ENCODE measurements at places on chromosomes 4 and X.
A peak's percentile ranks its signal among the peaks of the same experiment; 100 is the strongest.

GRCh38 chrX:7925867-7926472 lies 1.2 kb downstream of the PNPLA4 start:
- peak; percentile 70 for DNase-seq

DNA sequence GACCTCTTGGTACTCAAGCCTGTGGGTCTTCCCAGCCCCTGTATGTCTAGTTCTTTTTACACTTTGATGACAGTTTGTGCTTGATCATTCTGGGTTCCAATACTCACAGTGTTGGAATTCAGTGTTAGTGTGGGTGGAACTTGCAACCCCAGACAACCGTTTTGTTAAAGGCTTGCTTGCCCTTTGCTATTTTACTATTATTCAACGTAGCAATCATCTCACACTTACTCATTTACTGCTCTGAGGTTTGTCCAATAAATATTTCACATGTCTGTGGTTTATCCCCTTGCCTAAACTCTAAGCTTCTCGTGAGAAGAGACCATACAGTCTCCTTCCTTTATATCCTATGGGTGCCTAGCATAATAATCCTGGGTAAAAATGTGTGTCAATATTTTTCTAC lies 15.3 kb downstream of the CCNG2 start:
- no peak for DNase-seq

DNA sequence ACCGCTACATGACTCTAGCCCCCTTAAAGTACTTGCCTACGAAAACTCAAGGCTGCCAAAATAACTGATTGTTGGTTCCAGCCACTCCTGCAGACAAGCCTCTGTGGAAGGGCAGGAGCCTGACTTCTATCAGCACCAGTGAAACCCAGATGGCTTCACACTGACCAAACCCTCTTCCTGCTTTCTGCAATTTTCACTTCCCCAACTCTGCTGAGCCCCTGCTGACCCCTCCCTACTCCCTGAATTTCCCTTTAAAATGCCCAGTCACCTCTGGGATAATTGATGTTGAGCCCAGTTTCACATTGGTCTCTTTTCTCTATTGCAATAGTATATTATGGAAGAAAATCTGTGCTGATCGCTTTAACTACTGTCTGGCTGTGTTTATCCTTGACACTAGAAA lies 61.6 kb upstream of the STS start:
- DNase-seq: no peak

GRCh38 chr4:120691536-120691935 lies 231.0 kb downstream of the PRDM5 start:
- no peak for DNase-seq

GRCh38 chr4:151678048-151678872 lies 82.5 kb downstream of the GATB start:
- no peak for DNase-seq

- no peak for DNase-seq
Measured at GRCh38 chr4:181259081-181259709, 984.0 kb upstream of the TENM3 start.

DNA sequence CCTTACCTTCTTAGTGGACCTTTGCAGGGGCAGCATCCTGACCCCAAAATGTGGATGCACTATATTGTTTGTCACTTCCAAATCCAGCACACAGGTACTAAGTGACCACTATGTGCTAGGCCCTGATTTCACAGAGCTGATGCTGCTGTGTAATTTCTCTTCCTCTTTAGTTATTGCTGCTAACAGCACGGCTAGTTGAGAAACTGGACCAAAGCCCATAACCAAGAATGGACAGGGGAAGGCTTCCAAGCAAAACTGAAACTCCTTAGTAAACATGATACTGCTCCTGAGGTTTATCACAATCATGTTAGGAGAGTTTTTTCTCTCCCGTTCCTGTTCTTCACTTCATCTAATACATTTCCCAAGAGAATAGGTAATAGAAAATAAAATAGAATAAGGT lies 172.9 kb upstream of the TTC29 start:
- no peak for DNase-seq

GRCh38 chr4:74319470-74319869 lies 11.2 kb downstream of the EPGN start:
- DNase-seq: no peak

DNA sequence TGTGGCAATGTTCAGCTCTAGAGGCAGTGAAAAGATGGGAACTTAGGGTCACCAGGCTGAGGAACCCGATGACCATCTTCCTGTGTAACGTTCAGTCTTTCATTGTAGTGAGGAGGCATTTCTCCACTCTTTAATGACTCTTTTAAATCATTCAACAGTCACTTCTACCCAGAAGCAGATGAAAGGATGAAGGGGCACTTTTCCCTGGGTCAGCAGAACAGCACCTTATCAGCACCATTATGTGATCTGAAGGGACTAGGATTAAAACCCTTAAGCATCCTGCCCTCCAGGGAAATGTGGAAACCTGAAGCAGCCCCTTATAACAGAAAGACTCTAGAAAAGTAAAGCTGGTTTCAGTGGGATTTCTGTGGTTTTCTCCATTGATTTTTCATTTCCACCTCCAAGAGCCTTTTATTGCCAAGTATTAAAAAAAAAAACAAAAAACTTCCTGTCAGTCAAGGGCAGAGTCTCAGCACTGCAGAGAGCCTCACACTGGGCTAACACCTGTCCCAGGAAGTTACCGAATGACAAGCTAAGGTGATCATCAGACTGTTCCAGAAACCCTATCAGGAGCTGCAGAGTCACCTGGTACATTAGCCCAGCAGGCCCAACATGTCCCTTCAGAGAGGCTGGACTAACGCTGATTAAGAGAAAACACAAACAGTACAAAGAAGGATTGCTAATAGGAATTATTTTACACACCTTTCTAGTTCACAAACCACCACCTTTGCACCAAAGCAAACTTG lies 185.9 kb downstream of the SHROOM3 start:
- no peak for DNase-seq

- no peak for DNase-seq
Measured at GRCh38 chr4:47690611-47691010, 147.3 kb downstream of the CORIN start.

- DNase-seq: no peak
Measured at GRCh38 chr4:102227388-102227787, 117.9 kb downstream of the SLC39A8 start.

GRCh38 chrX:123731258-123731986 lies 1.4 kb downstream of the THOC2 start:
- DNase-seq: peak; percentile 2

GRCh38 chr4:21628116-21628670 lies 320.4 kb downstream of the KCNIP4 start:
- DNase-seq: no peak

- DNase-seq: no peak
Measured at GRCh38 chr4:65617416-65617815, 52.9 kb downstream of the EPHA5 start.

- no peak for DNase-seq
Measured at GRCh38 chr4:104494185-104494584, 509 bp downstream of the CXXC4 start.

DNA sequence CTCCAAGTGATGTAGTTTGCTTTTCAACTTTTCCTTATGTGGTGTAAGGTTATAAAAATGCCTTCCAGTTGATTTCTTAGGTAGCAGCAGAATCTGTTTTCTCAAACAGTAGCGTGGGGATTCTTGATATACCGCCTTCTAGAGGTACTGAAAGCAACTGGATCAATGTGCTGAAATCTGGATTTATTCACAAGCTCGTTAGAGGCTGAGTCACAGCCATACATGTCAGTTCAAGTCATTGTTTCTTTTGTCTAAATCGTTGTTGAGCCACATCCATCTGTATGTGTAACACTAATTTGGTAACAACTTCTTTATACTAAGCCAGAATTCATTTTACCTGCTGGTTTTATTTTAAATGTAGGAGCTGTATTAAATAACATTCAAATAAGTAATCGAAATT lies 200.0 kb upstream of the MAD2L1 start:
- DNase-seq: no peak

DNA sequence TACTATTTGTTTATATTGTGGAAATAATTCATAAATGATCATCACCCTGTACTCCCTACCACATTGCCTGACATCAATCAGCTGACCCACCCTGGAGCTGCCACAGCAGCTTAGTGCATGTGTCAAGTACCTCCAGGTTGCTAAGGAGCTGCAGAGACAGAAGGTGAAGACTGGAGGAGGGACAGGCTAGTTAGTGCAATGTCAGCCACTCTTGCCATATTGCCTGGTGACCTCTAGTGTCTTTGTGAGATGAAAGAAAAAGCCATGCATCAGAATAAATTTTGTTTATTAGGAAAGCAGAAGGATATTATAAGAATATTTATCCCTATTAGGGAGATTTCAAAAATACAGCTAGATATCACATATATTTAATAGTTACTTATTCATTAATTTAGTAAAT lies 243.9 kb upstream of the FAT4 start:
- DNase-seq: no peak

- no peak for DNase-seq
Measured at GRCh38 chr4:60944060-60944459, 256.1 kb upstream of the ADGRL3 start.

GRCh38 chr4:55330241-55330640 lies 15.8 kb upstream of the SRD5A3 start:
- no peak for DNase-seq

- peak; percentile 12 for DNase-seq
Measured at GRCh38 chr4:3871181-3871852, 105.1 kb downstream of the ADRA2C start.

DNA sequence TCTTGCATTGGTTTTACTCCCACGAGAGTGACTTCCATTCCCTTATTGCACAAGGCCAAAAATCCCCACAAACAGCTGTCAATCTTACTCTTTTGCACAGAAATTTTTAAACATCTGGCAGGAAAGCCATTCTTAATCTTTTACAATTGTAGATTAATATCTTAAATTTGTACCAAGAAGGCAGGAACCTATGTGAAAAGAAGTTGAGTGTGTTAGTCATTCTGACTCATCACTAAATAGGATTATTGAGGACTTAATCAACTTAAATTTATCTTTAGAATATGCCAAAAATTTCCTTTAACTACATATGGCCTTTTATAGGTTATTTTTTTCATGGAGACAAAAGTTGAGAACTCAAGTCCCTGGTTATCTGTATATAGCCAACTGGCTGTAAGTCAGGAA lies 49.0 kb upstream of the VEGFC start:
- DNase-seq: no peak

DNA sequence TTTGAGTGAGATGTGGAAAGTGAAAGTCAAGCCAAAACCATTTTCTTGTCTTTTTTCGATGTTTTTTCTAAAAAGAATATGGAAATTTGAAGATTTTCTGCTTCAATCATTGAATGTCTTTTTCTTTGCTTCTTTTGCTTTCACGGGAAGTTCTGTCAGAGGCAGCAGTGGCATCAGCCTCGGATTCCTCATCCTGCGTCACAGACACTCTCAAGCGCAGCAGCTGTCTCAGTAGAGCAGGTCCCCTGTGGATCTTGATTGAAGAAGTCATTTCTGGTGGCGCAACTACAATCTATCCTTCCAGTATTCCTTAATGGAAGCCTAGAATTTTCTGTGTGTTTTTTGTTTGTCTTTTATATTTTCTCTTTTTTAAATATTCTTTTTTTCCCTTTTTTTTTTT lies 52.7 kb upstream of the NEIL3 start:
- no peak for DNase-seq

- no peak for DNase-seq
Measured at GRCh38 chr4:94403751-94404150, 48.0 kb upstream of the PDLIM5 start.

DNA sequence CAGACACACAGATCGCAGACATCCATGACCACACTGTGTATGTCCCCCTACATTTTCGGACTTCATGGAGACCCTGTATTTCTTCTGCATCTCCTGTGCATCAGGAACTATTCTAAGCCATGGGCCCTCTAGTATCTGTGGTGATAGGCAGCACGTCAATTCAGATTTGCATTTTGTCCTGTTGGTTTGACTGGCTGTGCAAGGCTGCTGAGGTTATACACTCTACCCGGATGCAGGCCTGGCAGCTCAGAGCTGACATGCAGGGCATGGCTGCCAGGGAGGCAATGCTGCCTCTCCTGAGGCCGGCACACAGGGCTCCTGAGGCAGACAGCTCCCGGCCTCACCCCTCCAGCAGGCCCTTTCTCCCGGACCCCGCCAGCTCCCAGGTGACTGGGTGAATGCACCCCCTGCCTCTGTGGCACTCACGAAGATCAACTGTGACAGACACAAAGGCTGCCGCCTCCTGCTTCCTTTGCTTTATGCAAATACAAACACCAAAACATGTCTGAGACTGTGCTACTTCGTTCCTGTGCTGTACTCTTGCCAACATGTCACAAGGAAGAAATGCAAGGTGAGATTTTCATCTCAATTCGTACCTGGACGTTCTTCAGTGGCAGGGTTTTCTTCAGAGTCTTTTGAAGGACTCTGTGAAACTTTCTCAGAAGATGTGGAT lies 51.0 kb downstream of the NSG1 start:
- DNase-seq: no peak

All from CD4-positive, alpha-beta T cell treated with Interleukin-10 for 1 hour (primary cell).